ENCODE measurements at places on chromosomes 11 and 22.

DNA sequence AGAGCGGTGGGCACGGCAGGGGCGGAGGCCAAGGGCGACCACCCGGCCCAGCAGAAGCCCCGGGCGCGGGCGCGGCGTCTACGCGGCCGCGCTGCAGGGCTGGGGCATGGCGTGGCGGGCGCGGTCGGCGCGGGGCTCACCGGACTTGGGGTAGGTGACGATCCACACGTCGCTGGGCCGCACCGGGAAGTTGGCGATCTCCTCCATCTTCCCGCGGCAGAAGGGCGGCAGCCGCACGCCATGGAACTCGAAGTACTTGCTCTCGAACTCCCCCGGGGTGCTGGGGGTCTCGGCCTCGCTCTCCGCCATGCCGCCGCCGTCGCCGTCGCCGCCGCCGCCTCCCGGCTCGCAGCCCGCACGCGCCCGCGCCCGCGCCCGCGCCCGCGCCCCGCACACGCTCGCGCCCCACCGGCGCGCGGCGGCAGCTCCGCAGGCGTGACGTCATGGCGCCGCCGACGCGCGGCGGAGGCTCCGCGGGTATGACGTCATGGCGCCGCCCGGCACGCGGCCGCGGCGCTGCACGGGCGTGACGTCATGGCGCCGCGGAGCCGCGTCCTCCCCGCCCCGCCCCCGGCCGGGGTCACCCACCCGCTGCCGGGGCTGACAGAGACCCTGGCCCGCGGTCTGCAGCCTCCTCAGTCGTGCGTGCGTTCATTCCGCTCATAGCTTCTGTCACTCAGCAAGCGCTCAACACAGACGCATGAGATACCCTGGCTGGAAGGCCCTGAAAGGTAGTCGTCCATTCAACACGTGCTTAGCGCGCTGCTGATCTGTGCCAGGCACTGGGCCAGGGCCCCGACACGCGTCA is at the start of gene SULT4A1:
Gene SULT4A1 (minus strand): TSS at position 440 of the 808 bp plus-strand sequence. CDS start 131 bp downstream, at position 309.
- peak; percentile 47 for DNase-seq

DNA sequence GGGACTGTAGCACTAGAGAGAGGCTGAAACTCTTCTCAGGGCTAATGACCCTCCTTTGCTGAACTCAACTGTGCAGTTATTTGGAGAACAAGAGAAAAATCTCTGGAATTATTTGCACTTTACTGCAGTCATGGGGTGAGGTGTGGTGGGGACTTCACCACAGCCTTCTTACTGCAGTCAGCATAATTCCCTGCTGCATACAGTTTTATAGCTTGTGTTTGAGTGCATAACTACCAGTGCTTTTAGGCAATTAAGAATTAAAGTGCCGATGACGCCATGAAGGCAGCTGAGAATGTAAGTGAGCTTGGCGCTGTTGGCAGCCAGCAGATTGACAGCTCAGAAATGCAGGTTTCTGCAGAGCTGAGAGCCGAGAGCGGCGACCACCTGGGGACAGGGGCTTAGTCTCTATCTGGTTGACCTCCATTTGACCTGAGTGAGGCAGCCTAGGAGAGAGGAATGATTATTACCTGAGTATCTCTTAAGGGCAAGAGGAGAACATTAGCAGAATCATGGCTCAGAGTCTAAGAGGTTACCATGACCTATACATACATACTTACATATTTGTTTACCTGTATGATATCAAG is 830.0 kb downstream of the NTM start:
- DNase-seq: no peak

- no peak for DNase-seq
Measured at GRCh38 chr11:115080923-115081680, 402.8 kb downstream of the NXPE2 start.

- DNase-seq: no peak
Measured at GRCh38 chr11:131767421-131767820, 397.0 kb downstream of the NTM start.

- no peak for DNase-seq
Measured at GRCh38 chr11:12356944-12357655, 20.3 kb upstream of the PARVA start.

GRCh38 chr22:48782811-48783511 is 1044.7 kb downstream of the BRD1 start:
- DNase-seq: peak; percentile 51

- DNase-seq: no peak
Measured at GRCh38 chr22:50070366-50070765, 12.3 kb upstream of the TTLL8 start.

- DNase-seq: no peak
Measured at GRCh38 chr11:11250470-11250869, 102.6 kb downstream of the CSNK2A3 start.

GRCh38 chr22:41779929-41780505 is 20.5 kb upstream of the CCDC134 start:
- no peak for DNase-seq

GRCh38 chr11:65857500-65857852 is 504 bp downstream of the CFL1 start:
- DNase-seq: no peak

Data from WTC11 (cell line).